Hematopoietic multipotent progenitor cell treated with erythropoietin and hydrocortisone succinate and interleukin-3 and kit ligand, for 4 days (in vitro differentiated cells): ENCODE measurements at places on chromosomes 16 and 17.

DNA sequence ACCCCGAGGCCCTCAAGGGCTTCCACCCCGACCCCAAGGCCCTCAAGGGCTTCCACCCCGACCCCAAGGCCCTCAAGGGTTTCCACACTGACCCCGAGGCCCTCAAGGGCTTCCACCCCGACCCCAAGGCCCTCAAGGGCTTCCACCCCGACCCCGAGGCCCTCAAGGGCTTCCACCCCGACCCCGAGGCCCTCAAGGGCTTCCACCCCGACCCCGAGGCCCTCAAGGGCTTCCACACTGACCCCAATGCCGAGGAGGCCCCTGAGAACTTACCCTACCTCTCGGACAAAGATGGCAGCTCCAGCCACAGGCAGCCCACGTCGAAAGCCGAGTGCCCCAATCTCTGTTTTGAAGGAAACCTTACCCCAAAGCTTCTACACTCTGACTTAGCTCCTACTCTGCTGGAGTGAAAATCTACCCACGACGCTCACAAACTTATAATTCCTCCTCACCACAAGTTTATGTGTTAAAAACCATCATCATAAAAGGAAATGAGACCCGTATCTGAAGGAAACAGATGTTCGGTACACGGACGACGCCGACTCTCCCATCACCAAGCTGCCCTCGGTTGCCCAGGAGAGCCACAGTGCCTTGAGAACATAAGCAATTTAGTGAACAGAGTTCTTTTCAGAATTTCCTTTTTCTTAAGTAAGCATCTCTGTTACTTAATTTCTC, 61.2 kb upstream of the RPH3AL start:
- DNase-seq = peak; percentile 92

DNA sequence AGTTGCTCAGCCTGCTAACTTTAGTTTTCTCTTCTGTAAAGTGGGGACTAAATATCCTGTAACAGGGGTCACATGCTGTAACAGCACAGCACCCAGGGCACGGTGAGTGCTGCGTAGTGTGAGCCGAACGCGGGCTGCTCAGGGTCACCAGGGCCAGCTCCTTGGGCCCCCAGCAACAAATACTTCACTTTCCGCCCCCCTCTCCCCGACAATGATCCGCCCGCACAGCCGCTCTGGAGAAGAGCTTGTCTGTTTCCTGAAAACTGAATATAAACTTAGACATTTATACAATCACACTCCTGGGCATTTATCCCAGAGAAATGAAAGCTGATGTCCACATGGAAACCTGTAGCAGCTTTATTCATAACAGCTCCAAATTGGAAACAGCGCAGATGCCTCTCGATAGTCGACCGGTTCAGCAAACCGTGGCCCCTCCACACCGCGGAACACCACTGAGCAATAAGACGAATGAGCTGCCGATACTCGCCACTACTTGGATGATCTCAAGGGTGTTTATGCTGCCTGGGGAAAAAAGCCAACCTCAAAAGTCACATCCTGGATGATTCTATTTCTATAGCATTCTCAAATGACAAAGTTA, 267.2 kb downstream of the PARN start:
- DNase-seq = no peak

GRCh38 chr16:88435437-88436355, 17.4 kb upstream of the ZFPM1 start:
- no peak for DNase-seq

- DNase-seq = no peak
Observed at GRCh38 chr17:83145358-83145738, 65.9 kb downstream of the METRNL start.

DNA sequence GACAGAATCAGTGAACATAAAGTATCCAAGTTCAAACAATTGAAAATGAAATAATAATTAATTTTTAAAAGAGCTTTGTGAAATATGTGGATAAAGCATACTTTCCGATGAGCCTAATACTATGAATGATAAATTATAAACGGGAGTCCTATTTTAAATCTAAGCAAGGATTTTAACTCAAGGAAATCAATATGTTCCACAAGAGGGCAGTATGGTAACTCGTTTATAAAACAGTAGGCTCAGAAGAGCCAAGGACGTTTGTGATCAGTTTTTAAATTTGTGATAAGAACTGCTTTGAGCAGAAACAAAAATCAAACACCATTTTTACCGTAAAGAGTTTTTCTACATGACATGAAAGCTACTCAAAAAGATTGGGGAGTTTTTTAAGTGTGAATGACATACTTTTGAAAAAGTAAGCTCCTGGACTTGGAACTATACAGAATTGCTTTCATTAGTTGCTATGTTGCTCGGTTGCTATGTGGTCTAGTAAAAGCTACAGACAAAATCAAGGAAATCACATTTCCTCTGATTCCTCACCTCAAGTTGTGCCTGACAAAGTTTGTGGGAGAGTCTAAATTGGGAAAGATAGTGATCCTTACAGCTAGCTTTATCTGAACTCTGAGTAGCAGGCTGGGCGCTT, 11.8 kb upstream of the TEKT1 start:
- peak; percentile 91 for DNase-seq

DNA sequence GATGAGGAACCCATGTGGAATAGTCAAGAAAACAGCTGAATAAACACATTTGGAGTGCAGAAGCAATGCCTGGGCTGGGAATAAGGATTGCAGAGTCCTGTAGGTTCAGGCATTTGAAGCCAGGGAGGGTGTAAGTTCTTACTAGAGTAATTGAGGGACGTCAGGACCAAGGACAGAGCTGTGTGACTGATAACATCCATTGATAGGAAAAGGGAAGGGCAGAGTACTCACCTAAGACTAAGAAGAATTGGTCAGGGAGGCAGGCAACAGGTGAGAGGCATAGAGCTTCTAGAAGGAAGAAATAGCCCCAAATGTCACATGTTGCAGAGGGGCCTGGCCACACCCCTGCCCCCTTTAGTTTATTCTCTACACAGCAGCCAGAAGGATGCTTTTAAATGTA, 79.8 kb upstream of the TMEM132E start:
- DNase-seq = peak; percentile 72
